ENCODE measurements at places on chromosomes 1 and 21. TPM values are rescaled to one million over a fixed set of nuclear protein-coding genes. Genes with fewer than 3 reads are reported as not detected.

DNA sequence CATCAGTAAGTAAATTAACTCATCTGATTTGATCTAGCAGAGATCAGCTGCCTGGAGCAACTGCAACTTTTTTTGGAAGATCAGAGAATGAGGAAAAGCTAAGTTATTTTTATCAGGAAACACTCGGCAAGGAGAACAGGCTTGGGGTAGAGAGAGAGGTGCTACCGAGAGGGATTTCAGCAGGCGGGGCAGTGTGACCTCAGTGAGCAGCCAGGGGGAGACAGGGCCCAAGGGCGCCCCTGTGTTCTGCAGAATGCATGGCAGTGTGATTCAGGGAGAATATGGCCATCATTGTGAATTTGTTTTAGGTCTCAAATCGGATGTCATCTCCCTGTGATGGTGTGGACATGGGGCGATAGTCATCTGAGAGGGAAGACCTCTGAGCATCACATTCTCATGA lies 484.1 kb upstream of the VAMP3 start:
- DNase-seq, result no peak

DNA sequence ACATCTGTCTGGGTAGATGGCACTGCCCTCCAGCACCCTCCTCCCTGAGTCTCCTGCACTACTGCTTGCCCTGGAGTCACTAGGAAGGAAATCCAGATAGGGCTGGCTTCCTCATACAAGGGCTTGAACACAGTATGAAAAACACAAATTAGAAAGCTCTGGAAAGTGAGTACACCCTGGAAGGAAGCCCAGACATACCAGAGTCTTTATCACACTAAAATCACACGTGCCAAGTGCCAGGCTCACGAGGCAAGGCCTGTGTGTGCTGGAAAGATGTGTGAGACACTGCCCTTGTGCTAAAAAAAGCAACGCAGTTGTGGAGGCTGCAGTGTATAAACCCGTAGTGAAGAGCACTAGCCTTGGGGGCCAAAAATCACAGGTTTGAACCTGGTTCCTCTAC lies 28.3 kb upstream of the S100A7 start:
- peak; percentile 94 for DNase-seq

GRCh38 chr1:78721136-78721535 lies 71.5 kb downstream of the IFI44 start:
- DNase-seq, result no peak

GRCh38 chr1:242318140-242318539 lies 206.4 kb downstream of the PLD5 start:
- DNase-seq, result no peak

The FMO1 gene
- total RNA-seq, result not detected

DNA sequence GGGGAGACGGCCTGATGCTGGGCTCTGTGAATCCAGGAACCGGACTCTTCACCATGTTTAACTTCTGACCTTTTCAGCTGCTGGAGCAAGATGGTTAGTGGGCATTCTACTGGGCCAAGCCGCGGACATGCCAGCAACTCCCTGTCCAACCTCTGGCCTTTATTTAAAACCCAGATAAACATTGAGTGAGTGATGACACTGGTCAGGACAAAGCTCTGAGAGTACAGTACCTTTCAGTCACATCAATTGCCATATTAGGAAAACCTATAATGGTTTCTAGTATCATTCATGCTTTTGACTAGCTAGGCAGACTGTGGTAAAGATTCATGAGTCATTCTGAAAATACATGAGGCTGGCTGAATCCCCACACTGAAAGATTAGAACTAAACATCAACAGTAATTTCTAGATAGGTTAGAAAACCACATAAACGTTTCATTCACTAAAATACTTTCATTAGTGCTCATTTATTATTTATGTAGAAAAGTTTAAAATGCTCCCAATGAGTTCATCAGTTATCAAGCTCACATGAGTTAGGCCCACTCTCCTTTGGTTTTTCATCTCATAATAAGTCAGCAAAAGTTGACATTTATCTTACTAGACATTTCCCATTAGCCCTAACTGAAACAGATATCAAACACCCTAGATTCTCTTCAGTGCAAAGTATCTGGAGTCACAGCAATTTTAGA lies 7.1 kb upstream of the ACTA1 start:
- DNase-seq, result no peak

DNA sequence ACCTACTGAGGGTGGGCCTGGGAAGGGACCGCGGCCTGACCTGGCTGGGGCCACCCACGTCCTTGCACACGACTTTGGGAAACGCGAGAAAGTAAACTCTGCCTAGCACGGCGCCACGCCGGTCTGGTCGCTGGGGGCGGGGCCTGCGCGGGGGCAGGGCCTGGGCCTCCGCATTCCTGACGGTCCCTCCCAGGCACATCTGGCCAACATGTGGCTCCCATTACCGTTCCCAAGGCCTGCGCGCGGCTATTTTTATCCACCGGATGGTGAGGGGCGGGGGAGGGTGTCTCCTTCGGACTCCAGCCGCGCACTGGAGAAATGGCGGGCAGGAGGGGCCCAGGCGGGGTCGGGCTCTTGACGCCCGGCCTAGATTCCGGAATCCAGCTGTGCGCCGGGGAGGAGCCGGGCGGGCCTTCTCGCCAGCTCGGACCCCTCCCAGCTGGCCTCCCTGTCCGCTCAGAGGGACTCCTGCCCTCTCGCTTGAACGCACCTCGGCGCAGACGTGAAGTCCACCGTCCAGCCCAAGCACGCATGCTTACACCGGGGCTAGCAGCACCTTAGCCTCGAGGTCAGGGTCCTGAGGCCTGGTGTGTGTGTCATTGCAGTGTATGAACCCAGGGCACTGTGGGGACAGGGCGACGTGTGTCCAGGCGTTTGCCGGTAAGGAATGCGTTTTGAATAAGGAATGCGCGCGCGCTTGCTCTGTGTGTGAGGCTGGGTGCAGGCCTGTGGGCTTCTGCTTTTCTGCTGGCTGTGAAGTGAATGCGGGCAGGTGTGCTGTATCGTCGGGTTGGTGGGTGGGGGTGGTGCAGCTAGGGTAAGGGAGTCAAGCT lies 2.1 kb downstream of the EVA1B start:
- DNase-seq, result peak; percentile 90

- no peak for DNase-seq
These were observed 7.7 kb downstream of the CGN start for GRCh38 chr1:151518936-151519335.

- DNase-seq, result no peak
These were observed 17.5 kb downstream of the ASAP3 start for GRCh38 chr1:23466423-23466989.

Measured in ascending aorta (tissue), 2 donors.